Hematopoietic multipotent progenitor cell (in vitro differentiated cells): ENCODE measurements at places on chromosomes 4 and X. TPM values are rescaled to one million over a fixed set of nuclear protein-coding genes. Genes with fewer than 3 reads are reported as not detected.

GRCh38 chr4:48787056-48787455 is 7.0 kb upstream of the FRYL start:
- DNase-seq: no peak

The ETNPPL gene
- not detected for total RNA-seq

The FATE1 gene
- not detected for total RNA-seq

GRCh38 chr4:186240848-186241491 is 13.7 kb downstream of the KLKB1 start:
- DNase-seq: no peak

DNA sequence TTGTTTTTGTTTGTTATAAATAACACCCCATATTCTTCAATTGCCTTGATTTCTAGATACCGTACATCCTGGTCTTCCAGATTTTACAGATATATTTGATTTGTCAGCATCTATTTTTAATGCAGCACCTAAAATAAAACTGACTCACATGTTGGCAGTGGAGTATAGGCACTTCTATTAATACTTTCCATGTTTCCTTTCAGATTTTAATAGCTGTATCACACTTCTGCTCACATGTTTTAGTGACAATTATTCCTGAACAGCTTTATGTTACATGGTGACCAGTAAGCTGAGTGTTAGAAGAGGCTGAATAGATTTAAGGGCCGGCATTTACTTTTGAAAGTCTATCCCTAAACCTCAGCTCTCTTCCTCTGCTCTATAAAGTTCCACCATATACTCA is 46.1 kb downstream of the C4orf46 start:
- DNase-seq: no peak

The IGSF1 gene
- total RNA-seq: under 0.01 TPM

The DDIT4L gene
- total RNA-seq: not detected

GRCh38 chr4:73822389-73822788 is 14.1 kb upstream of the CXCL6 start:
- no peak for DNase-seq

The SLC10A4 gene
- 2.7 TPM for total RNA-seq

The CFAP99 gene
- 0.27 TPM for total RNA-seq

DNA sequence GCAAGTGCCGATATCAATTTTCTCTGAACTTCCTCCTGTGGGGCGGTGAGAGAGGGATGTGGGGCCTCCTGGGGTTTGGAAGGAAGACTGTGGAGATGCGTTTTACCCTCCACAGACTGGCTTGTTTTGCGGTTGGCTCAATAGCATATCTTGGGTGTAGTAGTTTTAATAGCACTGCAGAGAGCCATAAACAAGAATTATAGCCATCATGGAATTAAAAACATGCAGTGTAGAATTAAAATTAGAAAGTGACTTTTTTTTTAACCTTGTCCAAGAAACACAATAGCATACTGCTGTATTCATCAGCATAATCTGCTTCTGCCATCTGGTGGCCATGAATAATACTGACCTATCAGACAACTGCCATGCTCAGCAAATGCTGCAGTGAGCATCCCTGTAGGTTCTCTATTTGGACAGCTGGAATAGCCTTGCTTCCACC is 47.3 kb upstream of the SCML1 start:
- peak; percentile 79 for DNase-seq

The CD38 gene
- 29.9 TPM for total RNA-seq

The CT45A3 gene
- total RNA-seq: not detected

DNA sequence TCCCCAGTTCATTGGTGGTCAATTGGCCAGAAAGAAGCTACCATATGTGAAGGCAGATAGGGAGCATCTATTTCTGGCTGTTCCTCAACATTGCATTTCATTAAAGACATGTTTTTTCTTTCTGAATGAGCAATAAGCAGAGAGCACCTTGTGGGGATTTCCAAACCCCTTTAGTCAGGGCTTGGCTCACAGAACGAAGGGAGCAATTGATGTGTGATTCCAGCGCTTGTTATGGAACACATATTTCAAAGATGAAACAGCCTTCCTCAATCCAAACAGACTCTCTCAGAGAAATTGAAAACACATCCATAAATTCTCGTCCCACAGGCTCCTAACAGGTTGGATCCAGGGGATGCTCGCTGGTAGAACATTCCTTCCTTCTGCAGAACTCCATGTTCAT is 84.1 kb downstream of the CLCN4 start:
- no peak for DNase-seq

DNA sequence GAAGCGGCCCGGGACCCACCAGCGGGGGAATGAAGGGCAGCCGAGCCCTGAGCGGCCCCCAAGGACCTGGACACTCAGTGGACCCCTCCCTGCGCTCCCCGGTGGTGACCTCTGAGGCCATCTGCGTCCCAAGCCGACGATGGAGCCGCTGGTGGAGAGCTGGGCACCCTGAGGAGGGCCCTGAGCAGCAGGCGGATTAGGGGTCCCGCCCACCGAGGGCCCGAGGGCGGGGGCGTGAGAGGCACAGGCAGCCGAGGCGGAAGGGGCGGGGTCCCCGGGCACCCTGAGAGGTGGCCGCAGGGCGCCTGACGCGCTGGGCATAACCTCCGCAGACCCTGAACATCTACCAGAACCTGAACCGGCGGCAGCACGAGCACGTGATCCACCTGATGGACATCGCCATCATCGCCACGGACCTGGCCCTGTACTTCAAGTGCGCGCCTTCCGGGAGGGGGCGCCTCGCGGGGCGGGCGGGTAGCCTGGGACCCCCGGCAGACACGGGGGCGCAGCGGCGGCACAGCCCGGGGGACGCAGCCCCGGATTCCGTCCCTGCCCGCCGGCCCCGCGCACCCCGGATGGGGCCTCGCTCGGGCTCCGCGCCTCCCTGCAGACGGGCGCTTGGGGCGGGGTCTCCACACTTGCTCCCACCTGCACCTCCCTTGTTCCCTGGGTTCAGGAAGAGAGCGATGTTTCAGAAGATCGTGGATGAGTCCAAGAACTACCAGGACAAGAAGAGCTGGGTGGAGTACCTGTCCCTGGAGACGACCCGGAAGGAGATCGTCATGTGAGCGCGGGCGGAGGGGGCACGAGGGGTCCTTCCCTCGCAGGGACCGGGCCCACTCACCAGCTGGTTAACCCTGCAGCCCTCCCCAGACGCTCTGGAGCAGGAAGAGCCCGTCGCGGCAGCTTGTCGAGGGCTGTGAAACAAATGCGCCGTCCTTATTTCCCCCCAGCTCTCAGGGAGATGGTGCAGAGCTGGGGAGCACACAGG is 10.3 kb downstream of the ATP5ME start:
- DNase-seq: peak; percentile 81

- no peak for DNase-seq
These were observed 939.8 kb downstream of the GLUD2 start for GRCh38 chrX:121987163-121987562.

The MXRA5 gene
- under 0.01 TPM for total RNA-seq

DNA sequence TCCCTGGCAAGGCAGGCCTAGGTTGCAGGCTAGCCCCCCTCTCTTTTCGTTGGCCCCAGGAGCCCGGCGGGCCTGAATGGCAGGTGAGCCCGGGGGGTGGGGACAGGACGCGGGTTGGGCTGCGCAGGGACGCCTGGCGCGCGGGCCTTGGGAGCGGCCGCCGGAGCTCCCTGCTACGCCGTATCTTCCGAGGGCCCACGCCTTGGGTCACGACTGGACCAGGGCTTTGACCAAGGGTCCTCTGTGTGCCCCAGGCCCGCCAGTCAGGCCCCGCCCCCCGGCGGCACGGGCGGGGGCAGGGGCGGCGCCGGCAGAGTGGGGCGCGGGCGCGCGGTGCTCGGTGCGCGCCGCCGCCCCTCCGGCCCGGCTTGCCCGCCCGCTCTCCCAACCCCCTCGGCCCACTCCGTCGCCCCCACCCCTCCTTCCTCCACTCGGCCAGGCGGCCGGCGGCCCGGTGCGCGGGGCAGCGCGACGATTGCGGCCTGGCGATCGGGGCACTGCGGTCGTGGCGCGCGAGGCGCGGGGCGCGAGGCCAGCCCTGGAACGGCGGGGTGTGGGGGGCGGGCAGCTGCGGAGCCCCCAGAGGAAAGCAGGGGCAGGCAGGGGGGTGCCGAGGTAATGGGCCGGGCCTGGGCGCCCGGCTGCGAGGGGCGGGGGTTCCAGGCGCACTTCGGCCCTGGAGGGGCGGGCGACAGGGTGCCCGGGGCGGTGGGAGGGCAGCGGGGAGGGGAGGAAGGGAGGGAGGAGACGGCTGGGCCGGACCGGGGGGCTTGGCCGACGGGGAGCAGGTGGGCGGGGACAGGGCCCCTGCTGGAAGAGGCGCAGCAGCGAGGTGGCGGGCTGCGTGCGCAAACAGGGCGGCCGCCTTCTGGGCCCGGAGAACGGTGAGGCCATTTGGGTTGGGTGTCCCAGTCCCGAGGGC is at the start of gene PRRG3:
TSS of gene PRRG3 (plus strand) at position 798 of the 922 bp plus-strand sequence. CDS start 3,357 bp downstream, outside the sequence.
- no peak for DNase-seq

DNA sequence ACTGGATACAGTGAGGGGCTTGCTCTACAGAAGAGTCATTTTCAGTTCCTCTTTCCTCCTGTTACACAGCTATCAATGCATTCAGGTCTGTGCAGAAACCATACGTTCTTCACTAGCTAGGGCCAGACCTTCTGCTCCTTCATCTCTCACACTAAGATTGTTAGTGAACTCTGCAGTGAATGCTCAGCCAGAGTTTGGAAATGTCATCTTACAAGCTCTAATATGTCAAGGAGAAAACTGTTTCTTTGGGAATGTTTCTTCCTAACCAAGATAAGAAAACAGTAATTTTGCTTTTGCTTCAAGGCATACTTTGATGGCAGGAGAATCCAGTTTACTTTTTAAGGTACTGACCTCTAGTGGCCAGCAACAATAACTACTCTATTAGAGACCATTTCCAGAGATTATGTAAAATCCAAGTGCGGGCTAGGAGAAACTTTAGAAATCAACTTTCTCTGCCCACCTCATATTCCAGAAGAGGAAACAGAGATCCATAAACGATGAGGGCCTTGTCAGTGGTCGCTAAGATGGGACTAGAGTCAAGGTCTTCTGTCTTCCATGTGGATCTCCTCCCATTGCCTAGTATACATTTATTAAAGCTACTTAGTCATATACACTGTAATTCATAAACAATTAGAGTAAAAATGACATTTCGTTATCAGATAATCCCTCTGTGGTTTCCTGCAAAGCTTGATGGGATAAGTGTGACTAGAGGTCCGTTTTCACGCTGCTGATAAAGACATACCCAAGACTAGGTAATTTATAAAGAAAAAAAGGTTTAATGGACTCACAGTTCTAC is 12.1 kb upstream of the CC2D2A start:
- no peak for DNase-seq

The LRP2BP gene
- 0.54 TPM for total RNA-seq

GRCh38 chr4:20760053-20760452 is 59.8 kb downstream of the PACRGL start:
- no peak for DNase-seq

- no peak for DNase-seq
These were observed 15.9 kb upstream of the MAP9 start for GRCh38 chr4:155392481-155393184.

- DNase-seq: no peak
These were observed 818.4 kb upstream of the GRID2 start for GRCh38 chr4:91485415-91485814.

The RCHY1 gene
- total RNA-seq: 17.0 TPM

The RBM47 gene
- 6.2 TPM for total RNA-seq

DNA sequence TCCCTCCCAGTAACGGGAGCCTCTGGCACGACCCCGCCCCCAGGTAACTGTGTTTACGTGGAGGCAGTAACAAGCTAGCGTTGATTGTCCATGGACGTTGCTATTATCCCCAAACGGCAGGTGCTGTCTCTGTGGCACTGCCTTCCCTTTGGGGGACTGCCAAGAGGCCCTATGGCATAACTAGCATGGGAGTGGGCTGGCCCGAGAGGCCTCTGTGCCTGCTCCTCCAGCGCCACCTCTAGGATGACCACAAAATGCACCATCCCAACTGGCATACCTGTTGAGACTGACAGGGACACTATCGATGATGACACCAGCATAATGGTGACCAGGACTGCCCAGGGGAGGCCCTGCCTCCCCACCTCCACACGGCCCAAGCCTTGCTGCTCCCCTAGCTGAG is 1.5 kb downstream of the SRPK3 start:
- DNase-seq: no peak

- DNase-seq: no peak
These were observed 4.2 kb upstream of the CCNA2 start for GRCh38 chr4:121827853-121828252.

DNA sequence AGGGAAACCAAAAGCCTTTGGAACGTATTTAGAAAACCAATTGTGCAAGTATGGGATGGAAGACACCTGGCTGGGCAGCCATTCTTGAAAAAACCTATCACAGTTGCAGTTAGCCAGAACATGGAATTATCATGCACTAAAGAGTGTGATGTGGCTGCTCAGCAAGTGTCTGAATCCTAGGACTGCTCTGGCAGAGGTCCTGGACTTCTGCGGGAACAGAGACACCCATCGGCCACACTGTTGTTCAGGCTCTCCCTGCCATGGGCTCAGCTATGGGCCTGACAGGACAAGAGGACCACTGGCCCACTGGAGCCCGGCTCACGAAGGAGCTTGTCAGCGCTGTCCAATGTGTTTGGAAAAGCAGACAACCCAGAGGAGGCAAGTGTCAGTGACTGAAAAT is 115.7 kb upstream of the GPC4 start:
- DNase-seq: no peak

DNA sequence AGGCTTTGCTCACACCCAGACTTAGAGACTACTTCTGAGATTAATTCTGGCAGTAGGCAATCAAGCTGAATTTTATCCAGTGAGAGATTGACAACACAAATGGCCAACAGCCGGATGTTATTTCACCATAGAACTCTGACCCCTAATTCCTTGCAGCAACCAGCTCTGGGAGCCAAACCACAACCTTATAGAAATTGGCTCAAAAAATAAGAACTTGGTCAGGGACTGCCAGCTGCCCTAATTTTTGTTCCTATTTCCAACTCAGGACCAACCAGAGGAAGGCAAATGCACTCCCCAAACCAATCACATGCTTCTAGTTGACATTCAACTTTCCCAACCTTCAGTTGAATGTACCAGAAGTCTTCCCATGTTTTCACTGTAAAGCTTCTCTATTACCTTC is 269.7 kb downstream of the HS3ST1 start:
- no peak for DNase-seq

The FAT4 gene
- total RNA-seq: 3.8 TPM

The MAGEE1 gene
- total RNA-seq: 2.4 TPM
